ENCODE measurements at places on chromosomes 3 and 15.

- DNase-seq, result no peak
Measured at GRCh38 chr3:107222907-107223306, 154.3 kb upstream of the CCDC54 start.

DNA sequence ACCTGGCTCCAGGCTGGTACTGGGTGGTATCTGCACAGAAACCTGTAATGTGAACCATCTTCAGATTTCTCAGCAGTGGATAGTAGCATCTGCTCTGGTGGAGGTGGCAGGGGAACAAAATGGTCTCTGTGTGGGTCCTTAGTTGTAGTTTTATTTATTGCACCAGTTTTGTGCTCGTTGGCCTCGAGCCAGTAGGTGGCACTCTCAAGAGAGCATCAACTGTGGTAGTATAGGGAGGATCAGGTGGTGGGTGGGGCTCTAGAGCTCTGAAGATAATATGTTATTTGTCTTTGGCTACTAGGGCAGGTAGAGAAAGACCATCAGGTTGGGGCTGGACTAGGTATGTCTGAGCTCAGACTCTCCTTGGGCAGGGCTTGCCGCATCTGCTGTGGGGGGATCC, 254.0 kb upstream of the GPR149 start:
- DNase-seq, result no peak

DNA sequence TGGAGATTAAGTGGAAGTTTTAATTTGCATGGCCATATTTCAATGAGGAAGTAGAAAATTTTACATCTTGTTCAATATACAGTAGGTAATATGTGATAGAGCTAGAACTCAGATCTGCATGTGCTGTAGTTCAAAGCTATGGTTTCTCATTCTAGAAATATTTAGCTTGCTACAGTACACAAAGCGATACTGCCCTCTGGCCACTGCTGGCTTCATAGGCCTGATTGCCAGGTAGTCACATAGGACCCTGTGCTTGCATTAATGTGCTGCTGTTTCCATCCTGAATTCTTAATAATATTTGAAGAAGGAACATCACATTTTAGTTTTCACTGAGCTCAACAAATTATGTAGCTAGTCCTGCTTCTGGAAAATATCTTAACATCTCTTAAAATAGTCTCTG, 87.0 kb downstream of the PLSCR2 start:
- DNase-seq, result no peak

GRCh38 chr15:91209726-91210125, 109.7 kb downstream of the SV2B start:
- no peak for DNase-seq

GRCh38 chr3:142210144-142210543, 15.2 kb downstream of the GK5 start:
- DNase-seq, result no peak

All from activated gamma-delta T cell (primary cell).